ENCODE measurements at places on chromosomes 7 and 10. TPM values are rescaled to one million over a fixed set of nuclear protein-coding genes. Genes with fewer than 3 reads are reported as not detected.

DNA sequence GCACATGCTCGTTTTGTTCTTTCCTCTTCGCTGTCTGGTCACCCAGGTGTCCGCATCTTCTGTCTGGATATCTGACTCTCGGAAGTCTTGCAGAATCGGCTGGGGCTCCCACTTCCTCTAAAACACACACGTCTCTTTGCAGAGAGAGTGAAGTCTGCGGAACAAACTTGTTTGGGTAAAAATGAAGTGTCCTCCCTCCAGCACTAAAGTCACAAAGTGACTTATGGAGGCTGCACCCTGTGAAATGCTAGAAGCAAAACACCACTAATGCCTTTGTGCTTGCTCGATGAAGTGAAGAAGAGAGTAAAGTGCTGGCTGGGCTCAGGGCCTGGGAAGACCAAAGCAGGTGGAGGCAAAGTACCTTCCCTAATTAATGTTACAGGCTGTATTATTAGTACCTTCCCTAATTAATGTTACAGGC lies 71.4 kb downstream of the FGFR2 start:
- DNase-seq, result no peak

DNA sequence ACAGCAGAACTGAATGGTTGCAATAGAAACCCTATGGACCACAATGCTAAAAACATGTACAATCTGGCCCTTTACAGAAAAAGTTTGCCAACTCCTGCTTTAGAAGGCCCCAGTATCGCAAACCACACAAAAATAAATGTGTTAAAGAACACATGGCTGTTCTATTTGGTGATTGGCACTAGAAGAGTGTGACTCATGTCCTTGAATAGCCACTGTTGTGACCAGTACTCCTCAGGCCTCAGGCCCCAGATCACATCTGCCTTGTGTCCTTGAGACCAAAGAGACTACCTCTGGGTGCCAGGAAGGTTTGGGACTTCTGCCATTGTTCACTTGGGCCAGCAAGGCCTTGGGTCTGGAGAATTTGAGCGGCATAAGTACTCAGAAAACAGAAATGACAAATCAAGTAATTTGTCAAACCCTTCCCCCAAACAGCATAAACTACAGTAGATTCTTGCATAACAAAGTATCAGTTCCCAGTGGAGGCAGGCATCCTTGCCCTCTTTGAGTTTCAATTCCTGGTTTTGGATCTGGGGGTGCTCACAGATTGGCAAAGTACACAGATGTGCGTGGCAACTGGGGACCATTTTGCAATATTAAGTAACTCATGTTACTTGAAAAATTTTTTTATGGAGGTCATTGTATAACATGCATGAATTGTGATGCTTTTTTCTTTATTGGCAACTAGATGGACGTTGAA lies 50.2 kb downstream of the MTURN start:
- DNase-seq, result no peak

GRCh38 chr7:70094831-70095230 lies 496.6 kb downstream of the AUTS2 start:
- DNase-seq, result no peak

DNA sequence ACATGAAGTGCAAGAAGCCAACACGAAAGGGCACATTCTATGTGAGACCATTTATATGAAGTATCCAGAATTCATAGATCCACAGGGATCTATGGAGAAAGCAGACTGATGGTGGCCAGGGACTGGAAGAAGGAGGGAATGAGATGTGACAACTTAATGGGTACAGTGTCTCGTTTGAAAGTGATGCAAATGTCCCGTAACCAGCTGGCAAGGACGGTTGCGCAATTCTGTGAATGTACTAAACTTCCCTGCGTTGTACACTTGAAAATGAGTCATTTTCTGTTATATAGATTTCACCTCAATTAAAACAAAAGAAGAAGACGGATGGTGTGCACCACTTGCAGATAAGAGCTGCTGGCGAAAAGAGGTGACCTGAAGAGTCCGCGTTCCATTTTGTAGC lies 861.1 kb downstream of the TYW1 start:
- no peak for DNase-seq

DNA sequence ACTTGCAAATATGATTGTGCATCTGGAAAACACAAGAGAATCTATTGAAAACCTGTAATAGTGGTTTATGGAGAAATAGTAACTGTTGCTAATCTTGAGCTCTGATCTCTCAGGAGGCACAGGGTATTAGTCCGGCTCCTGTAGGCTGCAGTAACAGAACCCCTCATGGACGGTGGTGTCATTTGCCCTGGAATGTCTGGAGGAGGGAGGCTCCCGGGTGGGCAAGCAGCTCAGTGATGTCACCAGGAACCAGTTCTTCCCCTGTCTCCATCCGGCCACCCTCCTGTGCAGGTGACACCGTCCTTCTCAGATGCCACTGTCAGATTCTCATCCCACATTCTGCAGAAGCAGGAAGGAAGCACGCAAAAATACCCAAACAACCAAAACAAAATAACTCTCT lies 29.3 kb downstream of the INPP5A start:
- DNase-seq, result no peak

The LEP gene
- not detected for total RNA-seq

DNA sequence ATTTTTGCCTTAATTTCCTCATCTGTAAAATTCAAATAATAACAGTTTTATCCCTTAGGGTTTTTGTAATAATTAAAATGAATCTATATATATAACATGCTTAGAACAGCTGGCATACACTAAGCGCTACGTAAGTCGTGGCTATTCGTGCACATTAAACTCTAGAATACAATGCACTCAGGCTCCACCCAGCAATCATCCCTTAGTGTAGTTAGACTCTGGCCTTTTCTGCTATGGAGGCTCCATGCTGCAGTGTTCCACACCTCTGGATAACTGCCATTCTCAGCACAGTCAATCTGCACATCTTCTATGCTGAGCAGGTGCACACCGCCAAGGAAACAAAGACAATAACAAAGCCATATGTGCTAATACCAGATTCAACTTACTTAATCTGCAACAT lies 92.9 kb downstream of the IPMK start:
- DNase-seq, result no peak

GRCh38 chr10:119498889-119499676 lies 43.4 kb downstream of the RGS10 start:
- DNase-seq, result no peak
